Activated B cell treated with CpG ODN at 0.5 μM for 24 hours (primary cell): ENCODE measurements at places on chromosomes 11 and 22. TPM values are rescaled to one million over a fixed set of nuclear protein-coding genes. Genes with fewer than 3 reads are reported as not detected.

GRCh38 chr22:29695129-29695926 is 24.5 kb upstream of the CABP7 start:
- no peak for DNase-seq

GRCh38 chr11:118081241-118081958 is 4.5 kb downstream of the TMPRSS4 start:
- DNase-seq: no peak

- no peak for DNase-seq
These were observed 131.8 kb downstream of the FEZ1 start for GRCh38 chr11:125364121-125364826.

DNA sequence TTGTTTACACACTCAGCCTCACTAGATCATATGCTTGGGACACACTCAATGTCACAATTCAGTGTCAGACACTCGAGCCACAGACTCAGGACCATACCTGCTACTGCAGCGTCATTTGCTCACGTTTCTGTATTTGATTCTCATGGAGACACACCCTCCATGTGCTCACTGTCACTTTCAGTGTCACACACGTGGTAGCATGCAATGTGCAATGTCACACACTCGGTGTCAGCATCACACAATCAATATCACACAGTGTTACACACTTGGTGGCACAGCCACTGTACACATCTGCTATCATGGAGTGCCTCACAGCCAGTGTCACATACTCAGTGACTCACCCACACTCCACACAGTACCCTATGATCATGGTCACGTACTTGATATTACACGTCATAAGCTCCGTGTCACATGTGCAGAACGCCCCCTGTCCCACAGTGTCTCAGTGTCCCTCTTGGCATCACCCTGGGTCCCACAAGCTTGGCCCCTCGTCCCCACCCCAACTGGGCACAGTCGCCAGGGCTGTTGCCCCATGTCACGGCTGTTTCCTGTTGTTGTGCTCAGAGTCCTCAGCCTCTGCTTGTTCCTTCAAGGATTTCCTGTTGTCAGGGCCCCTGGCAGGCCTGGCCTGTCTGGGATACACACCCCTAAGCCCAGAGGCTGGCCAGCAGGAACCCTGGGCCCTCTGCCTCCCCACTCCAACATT is 49.6 kb downstream of the PDE2A start:
- DNase-seq: no peak

DNA sequence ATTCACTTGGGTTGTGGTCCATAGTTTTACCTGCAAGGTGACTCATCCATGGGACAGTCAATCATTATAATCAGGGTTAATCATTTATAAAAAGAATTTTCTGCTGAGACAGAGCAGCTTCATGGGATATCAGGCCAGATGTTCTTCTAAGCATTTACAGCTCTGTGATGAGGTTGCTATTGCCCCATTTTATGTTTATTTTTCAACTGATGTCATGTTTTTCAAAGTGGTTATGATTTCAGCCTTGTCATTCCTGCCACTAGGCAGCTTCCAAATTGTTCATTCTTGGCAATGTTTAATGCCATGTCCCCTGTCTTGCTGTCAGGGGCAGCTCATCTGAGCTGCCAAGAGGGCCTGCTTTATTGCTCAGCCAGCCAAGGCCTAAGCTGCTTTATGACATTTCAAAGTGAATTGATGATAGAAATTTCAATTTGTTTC is 35.9 kb upstream of the ZBED5 start:
- DNase-seq: no peak

GRCh38 chr11:45659818-45660160 is 5.6 kb downstream of the CHST1 start:
- no peak for DNase-seq

GRCh38 chr11:64019106-64020037 is 16.4 kb upstream of the FLRT1 start:
- DNase-seq: no peak

GRCh38 chr11:70942593-70942992 is 309.8 kb downstream of the SHANK2 start:
- DNase-seq: no peak

GRCh38 chr22:29454276-29454675 is 15.9 kb downstream of the RFPL1 start:
- DNase-seq: no peak

DNA sequence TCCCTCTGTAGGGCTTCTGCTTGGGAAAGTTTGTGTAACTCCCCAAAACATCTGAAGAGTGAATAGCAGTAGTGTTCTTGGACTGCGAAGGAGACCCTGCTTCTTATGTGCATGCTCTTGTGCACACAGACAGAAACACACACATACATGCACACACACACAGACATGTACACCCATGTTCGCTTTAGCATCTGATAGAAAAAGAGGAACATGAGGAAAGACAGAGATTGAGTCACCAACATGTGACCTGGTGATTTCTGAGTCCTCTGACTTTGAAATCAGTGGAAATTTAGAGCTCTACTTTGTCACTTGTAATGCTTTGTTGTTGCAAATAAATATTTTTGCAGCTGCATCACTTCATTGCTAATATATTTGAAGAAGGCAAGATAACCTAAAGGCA is 23.8 kb downstream of the CD44 start:
- DNase-seq: no peak

DNA sequence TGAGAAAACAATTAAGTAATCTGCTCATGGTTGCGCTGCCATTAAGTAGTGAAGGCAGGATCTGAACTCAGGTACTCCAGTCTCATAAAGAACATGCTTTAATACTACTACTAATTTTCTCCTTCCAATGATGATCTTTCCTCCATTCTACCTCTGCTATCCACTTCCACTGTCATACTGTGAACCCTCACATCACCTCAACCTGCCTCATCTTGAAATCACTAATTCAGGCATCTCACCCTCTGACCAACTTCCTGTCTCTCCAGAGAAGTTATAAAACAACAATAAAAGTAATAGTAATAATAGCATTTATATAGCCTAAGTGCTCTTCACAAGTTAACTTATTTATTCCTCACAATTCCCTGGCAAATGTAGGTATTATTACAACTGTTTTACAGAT is 57.1 kb upstream of the PSMA1 start:
- DNase-seq: no peak

- no peak for DNase-seq
These were observed 61.4 kb downstream of the LIF start for GRCh38 chr22:30185129-30185528.

MED19 gene
- 14.6 and 14.8 TPM in 2 replicates for total RNA-seq

SYT9 gene
- total RNA-seq: not detected in 2 replicates

WT1 gene
- total RNA-seq: not detected in 2 replicates

KCNJ1 gene
- 0.20 TPM in 1 of 2 replicates, not detected in the other for total RNA-seq

INS gene
- not detected in 2 replicates for total RNA-seq

GRAP2 gene
- 4.2 and 4.3 TPM in 2 replicates for total RNA-seq
